Fibroblast of skin of right biceps (primary cell): ENCODE measurements at places on chromosomes 7 and 10.
A peak's percentile ranks its signal among the peaks of the same experiment; 100 is the strongest.

- DNase-seq = no peak
These were observed 7.6 kb upstream of the DHTKD1 start for GRCh38 chr10:12061124-12061523.

GRCh38 chr7:129661645-129662182 is 50.2 kb downstream of the NRF1 start:
- DNase-seq = no peak

DNA sequence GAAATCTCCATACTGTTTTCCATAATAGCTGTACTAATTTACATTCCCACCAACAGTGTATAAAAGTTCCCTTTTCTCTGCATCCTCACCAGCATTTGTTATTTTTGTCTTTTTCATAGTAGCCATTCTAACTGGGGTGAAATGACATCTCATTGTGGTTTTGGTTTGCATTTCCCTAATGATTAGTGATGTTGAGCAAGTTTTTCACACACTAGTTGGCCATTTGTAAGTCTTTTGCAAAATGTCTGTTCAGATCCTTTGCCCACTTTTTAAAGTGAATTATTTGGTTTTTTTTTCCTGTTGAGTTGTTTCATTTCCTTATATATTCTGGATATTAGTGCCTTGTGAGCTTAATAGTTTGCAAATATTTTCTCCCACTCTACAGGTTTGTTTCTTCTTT is 101.0 kb upstream of the NFE2L3 start:
- DNase-seq = no peak

DNA sequence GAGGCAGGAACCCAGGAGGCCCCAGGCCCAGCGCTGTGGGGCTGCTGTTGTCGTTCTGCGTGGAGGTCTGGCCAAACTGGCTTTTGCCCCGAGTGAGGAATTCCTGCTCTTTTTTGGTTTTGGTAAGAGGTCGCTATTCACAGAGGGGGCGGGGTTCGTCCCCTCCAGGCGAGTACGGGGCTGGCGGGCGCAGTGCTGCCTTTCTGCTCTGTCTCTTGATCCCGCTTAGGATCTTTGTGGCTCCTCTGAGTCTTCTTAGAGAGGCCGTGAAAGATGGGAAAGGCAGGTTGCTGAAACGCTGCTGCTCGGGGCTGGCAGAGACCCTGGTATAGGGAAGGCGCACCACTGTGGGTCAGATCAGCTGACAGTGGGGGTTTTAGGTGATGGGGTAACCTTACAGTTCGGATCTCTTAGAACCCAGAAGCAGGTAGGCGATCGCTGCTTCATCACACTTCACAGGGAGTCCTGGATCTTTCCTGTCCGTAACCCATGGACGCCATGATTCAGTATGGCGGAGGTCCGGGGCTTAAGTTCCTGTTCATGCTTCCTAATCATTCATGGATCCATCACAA is 136.7 kb downstream of the KIF20B start:
- no peak for DNase-seq

DNA sequence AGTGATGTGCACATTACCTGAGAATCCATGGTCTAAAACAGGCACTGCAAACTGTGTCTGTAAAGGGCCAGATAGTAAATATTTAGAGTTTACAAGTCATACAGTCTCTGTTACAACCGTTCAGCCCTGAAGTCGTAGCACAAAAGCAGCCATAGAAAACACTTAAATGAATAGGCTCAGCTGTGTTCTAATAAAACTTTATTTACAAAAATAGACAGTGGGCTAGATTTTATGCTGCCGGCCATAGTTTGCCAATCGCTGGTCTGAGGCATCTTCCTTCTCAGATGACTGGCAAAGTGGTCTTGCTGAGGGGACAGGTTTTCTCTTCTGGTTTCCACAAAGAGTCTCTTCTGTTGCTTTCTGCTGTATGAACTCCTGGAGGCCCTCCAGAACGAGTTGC is 121.7 kb downstream of the EMX2 start:
- DNase-seq = no peak

DNA sequence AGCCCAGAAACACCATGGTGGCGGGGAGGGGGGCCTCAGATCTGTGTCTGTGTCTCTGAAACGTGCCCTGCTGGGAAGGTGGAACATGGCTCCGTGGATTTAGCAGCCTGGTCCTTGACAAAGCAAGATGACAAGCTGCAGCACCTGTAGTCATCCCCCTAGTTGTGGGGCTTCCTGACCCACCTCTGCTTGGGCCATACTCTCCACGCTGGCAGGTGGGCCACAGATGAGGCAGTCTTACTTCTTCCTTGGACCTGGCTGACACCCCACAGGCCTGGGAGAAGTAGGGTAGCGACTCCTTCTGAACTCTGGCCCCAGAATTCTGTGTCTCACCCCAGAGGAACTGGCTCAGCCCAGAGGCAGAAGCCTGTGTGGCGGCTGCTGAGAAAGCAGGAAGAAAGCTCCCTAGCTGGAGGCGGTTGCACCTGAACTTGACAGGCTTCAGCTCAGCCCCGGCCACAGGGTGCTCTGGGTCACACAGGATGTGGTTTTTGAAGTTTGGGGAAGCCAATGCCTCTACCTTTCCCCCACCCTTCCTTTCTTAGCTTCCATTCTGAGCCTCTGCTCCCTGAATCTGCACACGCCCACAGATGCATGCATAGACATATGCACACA is 113.9 kb downstream of the ABLIM1 start:
- DNase-seq = no peak

GRCh38 chr10:116802474-116802873 is 46.8 kb upstream of the ENO4 start:
- DNase-seq = no peak

DNA sequence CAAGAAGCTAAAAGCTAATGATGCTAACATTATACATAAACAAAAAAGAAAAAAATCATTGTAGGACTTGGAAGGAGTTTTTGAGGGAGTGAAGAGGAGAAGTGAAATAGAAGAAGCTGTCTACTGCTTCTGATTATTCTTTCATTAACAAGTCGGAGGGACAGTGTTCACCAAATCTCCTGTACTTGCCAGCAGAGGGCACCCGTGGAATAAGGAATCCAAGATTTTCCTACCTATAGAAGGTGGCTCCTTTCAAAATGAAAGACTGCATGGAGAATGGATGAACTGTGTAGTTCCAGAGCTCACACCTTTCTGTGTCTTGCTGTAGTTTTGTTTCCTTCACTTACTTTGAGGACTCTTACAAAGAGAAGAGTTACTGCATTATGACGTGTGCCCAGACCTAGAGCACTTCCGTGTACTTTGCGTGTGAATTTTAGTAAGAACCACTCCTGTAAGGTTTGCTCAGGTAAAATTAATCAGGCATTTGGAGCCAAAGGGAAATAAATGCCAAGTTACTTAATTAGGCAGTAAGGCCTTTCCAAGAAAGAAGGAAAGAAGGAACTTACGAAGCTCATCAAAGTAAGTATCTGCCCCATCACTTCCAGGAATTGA is 145.1 kb downstream of the SEMA3D start:
- DNase-seq = peak; percentile 67

DNA sequence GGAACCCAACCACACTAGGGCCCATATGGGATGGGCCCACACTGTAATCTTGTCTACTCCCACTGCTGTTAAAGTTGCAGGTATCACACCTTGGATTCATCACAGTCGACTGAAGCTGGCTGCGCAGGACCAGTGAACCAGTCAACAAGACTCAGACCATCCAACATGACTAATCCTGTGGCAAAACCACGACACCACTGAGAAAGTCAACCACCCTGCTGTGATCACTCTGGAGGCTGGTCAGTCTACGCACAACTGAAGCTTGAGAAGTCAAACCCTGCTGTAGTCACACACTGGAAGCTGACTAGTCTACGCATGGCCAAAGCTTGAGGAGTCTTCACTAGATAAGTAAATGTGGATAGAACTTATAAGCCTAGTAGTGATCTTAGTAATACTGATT is 9.6 kb upstream of the CYREN start:
- DNase-seq = no peak

DNA sequence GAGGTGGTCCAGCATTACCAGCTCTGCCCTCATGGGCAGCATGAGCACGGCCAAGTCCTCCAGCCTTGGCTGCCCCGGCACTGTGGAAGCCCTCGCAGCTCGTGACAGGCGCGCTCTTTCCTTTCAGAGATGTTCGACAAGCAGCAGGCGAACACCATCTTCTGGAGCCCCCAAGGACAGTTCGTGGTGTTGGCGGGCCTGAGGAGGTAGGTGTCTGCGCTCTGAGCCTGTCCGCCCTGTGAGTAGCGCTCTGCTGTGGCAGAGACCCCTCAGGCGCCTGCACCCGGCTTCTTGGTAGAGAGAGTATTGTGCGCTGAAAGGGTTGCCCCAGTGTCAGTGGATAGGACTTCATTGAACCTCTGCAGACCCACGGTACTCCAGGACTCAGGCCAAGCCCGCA is 19.8 kb downstream of the EIF3B start:
- DNase-seq = no peak

DNA sequence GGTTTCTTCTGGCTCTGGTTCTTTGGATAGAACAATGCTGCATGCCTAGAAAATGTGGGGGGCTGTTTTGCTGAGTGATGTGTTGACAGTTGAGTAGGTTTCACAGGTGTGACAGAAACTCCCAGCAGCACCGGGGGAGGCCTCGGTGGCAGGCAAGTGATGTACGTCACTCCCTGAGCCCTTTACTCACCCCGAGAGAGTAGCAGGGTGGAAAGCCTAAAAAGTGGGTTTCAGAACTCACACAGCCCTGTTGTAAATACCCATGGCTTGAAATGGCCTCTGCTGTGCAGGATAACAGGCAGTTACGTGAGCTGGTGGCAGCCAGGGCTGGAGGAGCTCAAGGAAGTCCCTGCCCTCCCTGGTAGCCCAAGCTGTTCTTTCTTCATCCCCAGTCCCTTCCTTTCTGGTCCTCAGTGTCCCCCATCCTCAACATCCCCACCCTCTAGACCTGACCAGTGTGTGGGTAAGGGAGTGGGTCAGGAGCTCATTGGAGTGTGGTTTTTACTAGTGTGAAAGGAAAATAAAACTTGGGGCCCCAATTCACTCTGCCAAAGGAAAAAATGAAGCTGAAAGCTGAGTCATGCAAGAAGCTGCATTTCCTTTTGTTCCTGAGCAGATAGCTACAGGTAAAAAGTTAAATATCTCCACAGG is 258.1 kb downstream of the STK31 start:
- DNase-seq = no peak

DNA sequence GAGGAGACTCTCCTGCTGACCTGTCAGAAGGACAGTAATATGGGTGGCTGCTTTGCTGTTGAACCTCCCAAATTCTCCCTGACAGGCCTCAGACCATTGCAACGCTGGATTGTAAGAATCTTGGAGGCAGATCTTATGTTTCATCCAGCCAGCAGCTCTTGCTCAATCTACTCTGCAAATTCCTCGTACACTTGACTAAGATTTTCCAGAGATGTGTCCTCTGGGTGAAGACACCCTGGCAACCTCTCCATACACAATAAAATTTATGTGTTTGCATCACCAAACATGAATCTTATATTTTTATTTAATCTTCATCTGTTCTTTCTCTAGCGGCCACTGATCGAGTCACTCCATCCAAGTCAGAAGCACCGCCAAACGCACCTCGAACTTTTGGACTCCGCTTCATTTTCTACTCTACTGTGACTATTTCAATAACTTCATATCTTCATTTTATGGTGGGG is 623.1 kb downstream of the ACTR3B start:
- no peak for DNase-seq

DNA sequence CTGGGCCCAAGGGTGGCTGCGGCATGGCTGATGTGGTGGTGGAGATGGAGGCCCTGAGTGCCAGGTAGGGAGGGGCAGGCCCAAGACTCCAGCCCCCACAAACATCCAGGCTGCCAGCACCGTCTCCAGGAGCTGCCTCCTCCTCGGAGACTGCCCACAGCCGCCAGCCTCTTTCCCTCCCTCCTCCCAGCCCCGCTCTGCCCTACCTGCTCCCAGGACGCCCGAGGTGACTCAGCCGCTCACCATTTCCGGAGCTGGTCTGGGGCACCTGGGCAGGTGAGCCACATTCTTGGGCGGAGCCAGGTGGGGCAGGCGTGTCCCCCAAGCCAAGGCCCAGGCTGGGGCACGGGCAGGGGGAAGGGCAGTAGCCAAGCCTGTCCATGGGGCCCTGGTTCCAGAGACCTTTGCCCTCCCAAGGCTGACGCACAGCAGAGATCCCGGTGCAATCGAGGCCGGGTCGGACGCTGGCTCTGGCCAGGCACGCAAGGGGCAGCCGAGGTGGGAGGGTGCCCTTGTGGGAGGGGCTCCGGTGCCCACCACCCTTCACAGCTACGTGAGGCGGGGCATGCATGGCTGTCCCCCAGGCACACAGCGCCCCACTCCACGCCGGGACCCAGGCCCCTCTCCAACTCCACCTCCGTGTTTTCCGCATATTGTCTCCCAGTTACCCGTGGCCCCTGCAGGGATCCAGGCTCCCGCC is 8.8 kb downstream of the ADAP1 start:
- DNase-seq = no peak

DNA sequence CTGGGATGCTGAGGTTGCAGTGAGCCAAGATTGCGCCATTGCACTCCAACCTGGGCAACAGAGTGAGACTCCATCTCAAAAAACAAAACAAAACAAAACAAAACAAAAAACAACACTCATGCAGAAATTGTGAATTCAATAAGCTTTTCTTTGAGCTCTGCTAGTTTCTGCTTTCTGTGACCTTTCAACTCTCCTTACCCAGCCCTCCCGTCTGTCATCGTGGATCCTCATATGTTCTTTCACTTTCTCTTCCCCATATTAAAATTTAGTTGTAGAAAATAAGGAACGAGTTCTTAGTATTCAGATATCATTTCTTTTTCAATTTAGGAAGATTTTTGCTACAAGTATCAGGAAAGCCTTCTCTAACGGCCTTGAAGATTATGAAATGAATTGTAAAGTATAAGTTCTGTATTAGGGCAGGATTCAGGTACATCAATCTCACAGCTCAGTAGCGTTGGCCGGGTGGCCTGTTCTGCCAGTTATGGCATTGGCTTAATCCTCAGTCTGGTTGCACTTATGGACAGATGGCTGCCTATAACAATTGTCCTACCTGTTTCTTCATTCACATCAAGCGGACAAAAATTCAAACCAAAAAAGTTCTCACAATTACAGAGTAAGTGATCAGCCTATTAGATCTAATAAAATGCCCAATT is 1167.0 kb downstream of the SORCS3 start:
- DNase-seq = no peak

DNA sequence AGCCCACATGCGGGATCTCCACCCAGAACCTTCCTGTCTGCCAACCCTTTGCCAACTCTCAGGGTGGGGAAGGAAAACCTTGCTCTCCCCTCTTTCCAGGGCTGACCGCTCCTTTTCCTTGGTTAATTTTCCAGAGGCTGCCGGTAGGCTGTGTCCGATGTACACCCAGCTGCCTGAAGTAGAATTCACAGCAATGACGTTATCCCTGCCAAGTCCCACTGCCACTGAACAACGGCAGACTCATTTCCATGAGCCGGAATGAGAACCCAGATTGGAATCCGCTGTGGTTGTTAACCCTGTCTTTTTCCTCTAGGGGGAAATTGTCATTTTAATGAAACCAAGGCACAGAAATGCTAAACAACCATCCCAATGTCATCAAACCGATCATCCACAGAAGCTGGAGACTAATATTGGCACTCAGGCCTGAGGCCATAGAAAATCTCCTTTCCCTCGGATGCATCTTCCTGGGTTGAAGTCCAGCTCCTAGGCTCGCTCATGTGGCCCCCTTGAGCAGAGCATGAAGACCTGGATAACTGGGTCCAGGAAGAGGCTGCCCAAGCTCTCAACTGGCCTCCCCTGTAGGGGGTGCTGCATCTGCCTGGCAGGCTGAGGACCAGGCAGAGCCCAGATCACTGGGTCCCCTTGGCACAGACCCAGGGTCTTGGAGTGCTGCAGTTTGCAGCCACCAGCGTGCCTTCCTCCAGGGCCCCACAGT is 30.4 kb downstream of the KLRG2 start:
- peak; percentile 78 for DNase-seq
